ENCODE measurements at places on chromosomes 6 and 20.
A peak's percentile ranks its signal among the peaks of the same experiment; 100 is the strongest.

GRCh38 chr6:84687431-84687830, 77.0 kb downstream of the TBX18 start:
- no peak for DNase-seq

- no peak for DNase-seq
Observed at GRCh38 chr20:32248043-32248442, 29.4 kb upstream of the KIF3B start.

DNA sequence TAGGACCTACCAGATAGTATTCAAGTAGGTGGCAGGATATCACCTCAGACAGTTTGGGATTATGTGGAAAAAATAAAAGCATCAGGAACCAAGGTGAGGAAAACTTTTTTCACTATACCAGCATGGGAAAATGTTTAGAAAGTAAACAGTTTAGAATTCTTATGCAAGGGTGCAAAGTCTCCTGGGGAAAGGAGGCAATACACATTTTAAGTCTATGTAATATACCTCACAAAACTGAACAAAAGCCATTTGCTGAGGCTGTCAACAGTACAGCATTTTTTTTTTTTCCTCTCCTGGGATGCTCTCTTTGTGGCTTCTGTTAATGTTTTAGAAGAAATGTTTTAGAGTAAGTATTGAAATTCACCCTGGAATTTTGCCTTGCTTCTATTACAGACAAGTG, 73.5 kb downstream of the PHF3 start:
- no peak for DNase-seq

DNA sequence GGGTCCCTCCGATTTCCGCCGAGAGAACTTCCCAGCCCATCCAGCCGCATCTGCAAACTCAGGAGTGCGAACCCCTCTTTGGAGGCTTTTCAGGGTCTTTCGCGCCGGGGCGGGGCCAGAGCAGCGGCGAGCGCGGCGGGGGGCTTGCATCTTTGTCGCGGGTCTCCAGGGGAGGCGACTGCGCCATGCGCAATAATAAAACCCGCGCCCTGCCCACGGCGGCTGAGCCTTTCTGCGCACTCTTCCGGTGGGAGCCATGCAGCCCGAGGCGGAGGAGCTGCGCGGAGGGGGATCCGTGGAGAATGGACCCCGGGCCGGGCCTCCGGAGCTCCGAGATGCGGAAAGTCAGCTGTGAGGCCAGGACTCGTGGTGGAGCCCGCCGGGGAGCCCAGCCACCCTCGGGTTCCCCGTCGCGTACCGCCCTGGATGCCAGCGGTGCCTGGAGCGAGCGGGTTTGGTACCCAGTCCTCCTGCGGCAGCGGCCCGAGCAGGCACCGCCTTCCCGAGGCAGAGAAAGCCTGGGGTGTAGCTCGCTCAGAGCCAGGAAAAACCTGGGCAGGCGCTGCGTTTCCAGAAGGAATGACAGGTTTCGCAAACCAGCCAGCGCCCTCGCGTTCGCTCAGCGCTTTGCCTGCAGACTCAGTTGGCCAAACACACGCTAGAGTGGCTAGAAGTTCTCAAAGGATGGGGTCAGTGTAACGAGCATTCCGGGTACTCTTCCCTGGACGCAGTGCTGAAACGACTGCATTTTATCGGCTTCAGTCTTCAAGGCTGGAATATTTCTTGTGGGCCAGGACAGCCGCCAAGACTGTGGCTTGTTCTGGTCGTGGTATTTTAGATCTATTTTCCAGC, 1.2 kb downstream of the AKAP12 start:
- DNase-seq: no peak

GRCh38 chr6:32741031-32741960, at the start of gene HLA-DQA2:
HLA-DQA2 (plus strand) TSS chr6:32741391; CDS start chr6:32741444, 53 bp downstream.
- DNase-seq: no peak

GRCh38 chr20:1503564-1504227, 12.5 kb upstream of the SIRPB2 start:
- peak; percentile 47 for DNase-seq

- DNase-seq: no peak
Observed at GRCh38 chr6:44278315-44278714, 8.1 kb downstream of the TMEM151B start.

GRCh38 chr6:37517411-37517812, 17.7 kb upstream of the CCDC167 start:
- peak; percentile 49 for DNase-seq
